ENCODE measurements at places on chromosomes 3 and 15.

DNA sequence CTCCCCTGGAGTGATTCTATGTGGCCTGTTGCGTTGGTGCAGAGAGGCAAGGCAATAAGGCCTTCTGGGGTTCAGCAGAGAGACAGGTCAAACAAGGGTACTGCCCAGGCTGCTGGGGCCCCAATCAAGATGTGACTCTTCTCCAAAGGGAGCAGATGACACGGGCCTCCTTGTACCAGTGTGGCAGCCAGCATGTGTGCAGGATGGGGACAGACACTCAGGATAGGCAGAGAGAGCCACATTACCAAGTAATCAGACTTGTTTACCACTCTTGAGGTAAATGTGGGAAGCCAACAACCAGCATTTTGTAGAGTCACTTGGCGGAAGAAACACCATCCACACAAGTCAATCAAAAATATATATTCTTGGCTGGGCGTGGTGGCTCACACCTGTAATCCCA is 95.3 kb upstream of the DLG1 start:
- no peak for DNase-seq

- DNase-seq, result no peak
Observed at GRCh38 chr15:64970698-64971097, 19.0 kb downstream of the SPG21 start.

- no peak for DNase-seq
Observed at GRCh38 chr15:60389261-60390077, 8.3 kb downstream of the ANXA2 start.

- DNase-seq, result no peak
Observed at GRCh38 chr3:20324664-20325478, 138.9 kb upstream of the SGO1 start.

DNA sequence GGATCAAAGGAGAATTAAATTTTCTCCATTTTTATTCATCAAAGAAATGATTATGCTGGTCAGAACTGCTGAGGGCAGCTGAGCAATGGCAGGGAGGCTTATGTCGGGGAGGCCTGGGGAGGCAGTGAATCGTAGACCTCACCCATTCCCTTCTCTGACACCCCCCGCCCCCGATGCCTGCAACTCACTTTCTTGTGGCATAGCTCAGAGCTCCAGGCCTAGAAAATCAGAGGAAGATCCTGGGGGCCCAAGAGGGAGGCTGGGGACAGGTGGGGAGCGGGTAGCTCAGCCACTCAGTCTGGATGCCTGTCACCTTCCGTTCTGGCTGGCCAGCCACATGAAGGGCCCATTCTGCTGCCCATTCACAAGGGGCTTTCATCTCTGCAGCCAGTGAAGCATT is 1.1 kb upstream of the DNAH1 start:
- DNase-seq, result no peak

GRCh38 chr3:143121241-143122088 is 1.9 kb downstream of the CHST2 start:
- no peak for DNase-seq

- peak; percentile 11 for DNase-seq
Observed at GRCh38 chr15:64574301-64575017, 114.1 kb downstream of the ZNF609 start.

DNA sequence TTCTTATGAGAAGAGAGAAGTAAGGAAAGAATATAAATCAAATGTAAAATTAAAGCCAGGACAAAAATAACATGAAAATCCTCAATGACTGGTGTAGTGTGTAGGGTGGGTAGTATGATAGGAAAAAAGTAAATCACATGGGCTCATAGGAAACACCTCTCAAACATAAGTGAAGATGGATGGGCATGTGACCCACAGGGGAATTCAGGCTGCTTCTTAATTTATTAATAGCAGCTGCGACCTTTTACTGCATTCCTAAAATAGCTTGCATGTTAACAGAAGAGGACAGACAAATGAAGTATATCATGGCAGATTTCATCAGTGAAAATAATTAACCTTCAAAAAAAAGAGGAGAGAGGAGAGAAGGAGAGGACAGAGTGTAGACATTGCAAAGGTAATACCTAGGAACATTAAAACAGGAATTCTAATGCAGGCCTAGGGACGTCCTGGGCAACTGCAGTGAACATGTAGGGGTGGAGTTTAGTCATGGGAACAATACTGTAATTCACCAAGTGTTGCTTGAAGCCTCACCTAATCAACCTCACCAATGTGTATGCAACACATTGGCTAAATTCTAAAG is 132.9 kb downstream of the KCNMB2 start:
- DNase-seq, result no peak

DNA sequence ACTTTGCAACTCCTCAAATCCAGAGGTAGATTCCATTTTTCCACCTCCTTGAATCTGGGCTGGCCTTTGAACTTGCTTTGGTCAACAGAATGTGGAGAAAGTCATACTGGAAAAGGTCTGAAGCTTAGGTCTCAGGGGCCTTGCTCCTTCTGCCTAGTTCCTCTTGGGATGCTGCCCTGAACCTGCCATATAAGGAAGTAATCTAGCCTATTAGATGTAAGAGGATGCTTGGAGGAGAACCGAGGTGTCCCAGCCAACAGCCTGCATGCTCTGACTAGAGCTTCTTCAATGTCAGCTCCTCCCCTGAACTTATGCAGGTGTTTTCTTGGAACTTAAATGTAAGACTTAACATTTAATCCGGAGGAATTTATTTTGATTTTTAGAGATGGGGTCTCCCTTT is 2.0 kb upstream of the TMED3 start:
- DNase-seq, result no peak

- no peak for DNase-seq
Observed at GRCh38 chr3:176757429-176757828, 439.9 kb downstream of the TBL1XR1 start.

DNA sequence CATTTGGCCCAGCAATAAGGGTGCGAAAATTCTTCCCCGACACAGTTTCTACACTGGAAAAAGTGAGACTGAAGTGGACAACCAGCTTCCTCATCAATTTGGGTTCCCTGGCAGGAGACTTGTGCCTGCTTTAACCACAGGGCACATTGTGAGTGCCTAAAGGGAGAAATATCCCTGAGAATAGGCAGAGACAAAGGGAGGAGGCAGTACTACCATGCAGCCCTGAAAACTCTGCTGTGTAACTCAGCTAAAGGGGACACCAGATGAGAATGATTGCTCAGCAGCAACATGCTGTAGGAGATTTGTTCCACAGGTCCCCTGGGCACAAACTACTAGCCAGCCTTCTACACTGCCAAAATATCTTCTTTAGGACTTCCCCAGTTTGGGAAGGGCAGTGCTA is 15.6 kb upstream of the KPNA4 start:
- no peak for DNase-seq

DNA sequence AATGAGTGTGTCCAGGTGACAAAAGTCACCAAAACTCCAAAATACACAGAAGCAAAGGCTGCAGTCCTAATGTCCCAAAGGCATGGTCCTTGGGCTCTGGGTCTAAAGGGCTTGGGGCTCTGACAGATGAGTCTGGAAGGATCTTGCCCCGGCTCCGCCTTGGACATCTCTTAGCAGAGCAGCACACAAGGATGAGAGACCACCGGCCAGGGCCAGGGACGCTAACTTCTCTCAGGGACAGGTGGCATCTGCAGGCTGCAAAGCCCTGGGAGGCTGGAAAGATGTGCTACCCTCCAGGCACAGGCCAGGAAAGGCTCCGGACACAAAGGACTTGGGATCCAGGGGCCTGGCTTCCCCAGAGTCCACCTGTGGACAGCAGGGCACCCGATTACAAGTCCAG is 14.1 kb upstream of the SHISA5 start:
- no peak for DNase-seq

- DNase-seq, result no peak
Observed at GRCh38 chr3:12221663-12222062, 63.0 kb upstream of the TIMP4 start.

DNA sequence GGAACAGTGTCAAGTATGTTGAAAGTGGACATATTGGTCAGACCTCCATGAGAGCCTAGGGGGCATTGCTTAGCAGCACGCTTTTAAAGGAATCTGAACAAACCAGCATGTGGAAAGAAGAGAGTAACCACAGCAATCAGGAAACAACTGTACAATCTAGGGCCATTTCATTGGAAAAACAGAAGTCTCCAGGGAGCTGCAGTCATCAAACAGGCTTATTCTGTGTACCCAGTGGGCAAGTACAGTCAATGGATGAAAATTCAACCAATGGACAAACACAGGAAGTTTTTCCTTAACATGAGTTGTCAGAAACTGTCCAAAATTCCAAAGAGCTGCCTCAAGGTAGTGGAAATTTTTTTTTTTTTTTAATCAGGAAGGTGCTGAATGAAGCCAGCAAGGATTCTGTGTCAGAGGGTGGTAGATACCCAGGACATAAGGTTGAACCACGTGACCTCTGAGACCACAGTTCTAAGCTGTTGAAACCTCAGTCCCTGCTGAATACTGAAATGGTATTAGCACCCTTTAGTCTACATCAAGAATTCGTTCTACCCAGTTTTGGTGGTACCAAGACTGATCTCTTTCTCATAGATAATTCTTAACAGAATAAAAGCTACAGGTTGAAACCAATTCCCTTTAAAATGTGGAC is 4.4 kb upstream of the DLG1 start:
- no peak for DNase-seq
